ENCODE measurements at places on chromosomes 11 and 22. TPM values are rescaled to one million over a fixed set of nuclear protein-coding genes. Genes with fewer than 3 reads are reported as not detected.

The GPR83 gene
- not detected for total RNA-seq

DNA sequence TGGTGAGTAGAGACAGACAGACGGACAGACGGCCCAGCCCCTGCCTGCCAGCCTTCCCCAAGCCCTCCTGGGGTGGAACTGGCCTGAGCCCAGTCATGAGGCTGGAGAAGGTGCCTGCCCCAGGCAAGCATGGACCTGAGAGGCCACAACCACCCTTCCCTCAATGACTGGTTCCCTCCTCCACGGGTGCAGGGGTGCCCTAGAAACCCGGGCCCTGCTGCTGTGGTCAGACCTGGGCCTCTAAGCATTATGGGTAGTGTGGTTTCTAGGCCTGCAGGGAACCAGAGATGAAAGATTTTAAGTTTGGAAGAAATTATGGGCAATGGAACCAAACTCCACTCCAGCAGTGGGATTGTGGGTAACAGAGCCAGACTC lies 13.5 kb downstream of the RHBDD3 start:
- H3K4me1 ChIP-seq: no peaks in the 10 kb centered on the region
- H3K27me3 ChIP-seq: peaks cover 12% of the 10 kb centered on the region
- H3K4me3 ChIP-seq: no peak overlapping the region
- DNase-seq: no peak

- peaks cover 27% of the 10 kb centered on the region for H3K27me3 ChIP-seq
- no peak within 1 kb of the TSS for H3K27ac ChIP-seq
- H3K4me3 ChIP-seq: no peak within 1 kb of the TSS
- peaks cover 13% of the 10 kb centered on the region for H3K4me1 ChIP-seq
Observed at GRCh38 chr22:29315286-29316140, at the start of gene RASL10A. TSS of gene RASL10A (minus strand) at chr22:29315697. CDS start at chr22:29315246, 451 bp downstream.

DNA sequence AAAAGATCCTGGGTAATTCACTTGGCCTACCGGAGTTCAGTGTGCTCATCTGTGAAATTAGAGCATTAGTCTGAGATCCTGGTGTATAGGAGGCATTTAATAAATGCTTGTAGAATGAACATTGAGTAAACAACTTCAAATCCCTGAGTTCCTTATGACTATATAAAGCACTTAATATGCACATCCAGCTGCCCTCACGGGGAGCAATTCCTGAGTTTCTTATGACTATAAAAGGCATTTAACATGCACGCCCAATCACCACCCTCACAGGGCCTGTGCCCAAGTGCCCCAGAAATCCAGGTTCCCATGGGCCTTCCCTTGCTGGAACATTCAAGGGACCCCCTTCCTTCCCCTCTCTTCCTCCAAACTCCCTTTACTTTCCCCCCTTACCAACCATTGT lies 13.6 kb downstream of the DRD2 start:
- H3K27me3 ChIP-seq: no peaks in the 10 kb centered on the region
- no peak overlapping the region for H3K27ac ChIP-seq
- no peak for DNase-seq
- no peak overlapping the region for H3K4me3 ChIP-seq

DNA sequence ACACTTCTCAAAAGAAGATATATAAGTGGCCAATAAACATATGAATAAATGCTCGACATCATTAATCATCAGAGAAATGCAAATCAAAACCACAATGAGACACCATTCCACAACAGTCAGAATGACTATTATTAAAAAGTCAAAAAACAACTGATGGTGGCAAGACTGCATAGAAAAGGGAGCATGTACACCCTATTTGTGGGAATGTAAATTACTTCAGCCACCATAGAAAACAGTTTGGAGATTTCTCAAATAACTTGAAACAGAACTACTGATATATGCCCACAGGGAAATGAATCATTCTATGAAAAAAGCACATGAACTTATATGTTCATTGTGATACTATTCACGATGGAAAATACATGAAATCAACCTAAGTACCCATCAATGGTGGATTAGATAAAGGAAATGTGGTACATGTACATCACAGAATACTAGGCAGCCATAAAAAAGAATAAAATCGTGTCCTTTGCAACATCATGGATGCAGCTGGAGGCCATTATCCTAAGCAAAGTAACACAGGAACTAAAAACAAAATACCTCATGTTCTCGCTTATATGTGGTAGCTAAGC lies 42.4 kb downstream of the GLYATL2 start:
- no peak overlapping the region for H3K27ac ChIP-seq
- no peak overlapping the region for H3K4me3 ChIP-seq
- H3K4me1 ChIP-seq: peaks cover 8% of the 10 kb centered on the region

DNA sequence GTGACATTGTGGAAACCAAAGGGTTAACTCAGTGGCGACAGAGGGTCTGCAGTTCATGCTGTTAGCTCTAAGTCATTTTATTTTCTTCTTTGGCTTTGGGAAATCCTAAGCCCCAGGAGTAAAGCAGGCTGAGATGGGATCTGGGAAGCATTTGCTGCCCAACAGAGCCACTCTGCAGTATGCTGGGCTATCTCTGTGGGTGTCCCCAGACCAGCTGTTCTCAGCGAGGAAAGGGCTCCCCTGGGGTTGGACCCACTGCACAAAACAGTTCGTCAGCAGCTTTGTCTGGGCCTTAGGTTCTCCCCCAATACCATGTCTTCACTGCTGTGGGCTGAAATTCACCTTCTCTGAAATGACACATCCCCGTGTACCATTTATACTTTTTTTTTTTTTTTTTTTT lies 34.0 kb downstream of the KREMEN1 start:
- H3K27me3 ChIP-seq: no peaks in the 10 kb centered on the region
- DNase-seq: no peak
- no peak overlapping the region for H3K27ac ChIP-seq
- H3K36me3 ChIP-seq: no peaks in the 10 kb centered on the region

All from MCF 10A (cell line).